GOT3 (cell line): ENCODE measurements at places on chromosomes 2 and 18.

- DNase-seq = no peak
These were observed 57.9 kb downstream of the COL4A3 start for GRCh38 chr2:227222292-227222691.

DNA sequence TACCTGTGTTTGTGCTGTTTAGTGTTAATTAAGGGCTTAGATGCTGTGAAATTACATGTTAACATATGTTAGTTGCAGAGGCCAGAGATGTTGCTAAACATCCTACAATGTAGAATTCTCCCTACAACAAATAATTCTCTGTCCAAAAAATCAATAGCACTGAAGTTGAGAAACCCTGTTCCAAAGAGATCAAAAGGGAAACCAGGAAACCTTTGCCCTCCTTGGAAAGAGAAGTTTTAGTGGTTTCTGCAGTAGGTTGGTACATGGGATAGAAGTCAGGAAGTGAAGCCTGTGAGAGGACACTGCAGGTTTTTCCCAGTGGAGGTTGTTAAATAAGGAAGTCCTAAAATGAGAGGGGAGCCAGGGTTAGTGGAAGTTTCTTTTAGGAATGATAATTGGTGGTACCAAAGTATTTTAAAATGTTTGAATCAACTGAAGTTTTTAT, 6.3 kb upstream of the RMDN2 start:
- DNase-seq = no peak

GRCh38 chr18:79826966-79827365, 29.2 kb downstream of the KCNG2 start:
- no peak for DNase-seq

DNA sequence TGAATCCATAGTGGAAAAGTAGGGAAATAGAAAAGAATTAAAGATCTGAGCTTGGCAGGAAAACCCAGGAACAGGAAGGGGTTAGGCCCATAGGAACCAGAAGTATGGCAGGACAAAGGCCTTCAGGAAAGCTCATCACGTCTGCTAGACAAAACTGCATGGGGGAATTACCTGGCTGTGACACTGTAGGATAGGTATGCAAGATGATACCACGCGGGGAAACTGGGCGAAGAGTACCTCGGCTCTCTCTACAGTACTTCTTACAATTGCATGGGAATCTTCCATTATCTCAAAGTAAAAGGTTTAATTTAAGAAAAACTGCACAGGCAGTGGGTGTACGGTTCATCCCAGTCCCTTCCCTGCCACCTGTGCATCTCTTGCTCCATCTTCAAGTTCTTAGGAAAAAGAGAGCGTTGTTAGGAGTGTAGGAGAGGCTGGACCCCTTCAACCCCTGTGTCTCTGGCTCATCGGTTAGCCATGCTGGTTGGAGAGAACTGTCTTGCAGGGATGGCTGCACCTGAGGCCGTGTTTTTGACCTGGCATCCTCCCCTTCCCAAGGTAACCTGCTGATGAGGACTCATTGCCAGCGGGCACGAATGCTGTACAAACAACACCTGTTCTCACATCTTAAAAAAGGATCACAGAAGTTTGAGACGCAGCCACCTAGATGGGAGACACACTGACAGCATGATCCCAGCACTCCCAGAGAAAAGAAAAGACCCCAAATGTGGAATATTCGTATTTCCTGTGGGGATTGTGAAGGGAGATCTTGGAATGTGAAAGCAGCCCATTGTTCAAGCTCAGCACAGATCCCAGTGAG, 120.5 kb upstream of the COPS8 start:
- no peak for DNase-seq

DNA sequence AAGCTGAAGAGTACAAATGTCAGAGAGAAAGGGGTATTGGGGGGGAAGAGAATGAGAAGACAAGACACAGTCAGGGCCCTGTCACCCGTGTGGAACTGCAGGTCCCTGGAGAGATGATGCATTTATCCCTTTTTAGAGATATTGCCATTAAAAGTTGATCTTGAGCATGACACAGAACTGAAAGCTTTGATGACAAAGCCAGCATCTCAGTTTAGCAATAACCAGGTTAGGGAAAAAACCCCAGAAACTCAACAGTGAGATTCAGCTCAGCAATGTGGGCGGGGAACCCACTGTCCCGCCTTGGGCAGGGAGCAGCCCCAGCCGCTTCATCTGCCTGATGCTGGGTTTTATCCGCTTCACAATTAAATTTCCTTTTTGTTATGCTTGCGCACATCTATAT, 181.1 kb downstream of the NEDD4L start:
- no peak for DNase-seq

DNA sequence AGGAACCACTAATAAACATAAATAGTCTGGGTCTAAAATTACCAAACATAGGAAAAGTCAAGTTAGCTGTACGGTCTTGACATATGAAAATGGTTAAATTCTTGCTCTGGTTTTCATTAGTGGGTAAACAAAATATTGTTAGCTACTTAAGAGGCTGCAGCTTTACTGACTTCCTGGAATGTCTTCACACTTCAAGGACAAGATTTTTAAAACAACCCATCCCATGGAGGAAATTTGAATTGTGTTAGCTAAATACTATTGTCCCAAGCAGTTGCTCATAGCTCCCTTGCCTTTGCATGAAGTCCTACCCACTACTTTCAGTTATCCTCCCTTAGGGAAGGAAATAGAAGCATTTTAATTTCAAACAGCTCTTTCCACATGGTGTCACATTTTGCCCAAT, 128.5 kb downstream of the EPHA4 start:
- DNase-seq = no peak

DNA sequence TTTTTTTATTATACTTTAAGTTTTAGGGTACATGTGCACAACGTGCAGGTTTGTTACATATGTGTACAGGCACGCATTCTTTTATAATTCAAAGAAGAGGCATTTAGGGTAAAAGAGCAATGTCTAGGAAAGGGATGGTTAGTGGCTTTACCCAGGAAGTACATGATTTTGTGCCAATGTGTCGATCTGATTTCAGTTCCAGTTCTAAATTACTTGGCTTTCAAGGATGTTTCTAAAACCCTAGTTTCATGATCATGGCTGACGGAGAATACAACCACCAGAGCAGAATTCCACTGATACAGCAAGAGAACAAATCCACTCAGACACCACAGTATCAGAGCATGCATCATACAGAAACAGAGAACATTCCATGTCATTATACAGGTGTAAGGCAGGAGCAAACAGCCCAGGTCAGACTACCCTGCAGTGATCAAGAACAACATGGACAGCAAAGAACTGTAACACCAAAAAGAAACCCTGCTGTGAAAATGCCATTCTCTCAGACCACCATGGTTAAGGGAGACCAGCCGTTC, 116.7 kb upstream of the STK17B start:
- DNase-seq = no peak
